Right ventricle myocardium inferior (tissue), 1 donor: ENCODE measurements at places on chromosomes 5 and 9.
A peak's percentile ranks its signal among the peaks of the same experiment; 100 is the strongest.

GRCh38 chr9:131584858-131585257 is 39.5 kb downstream of the PRRT1B start:
- no peak for DNase-seq

DNA sequence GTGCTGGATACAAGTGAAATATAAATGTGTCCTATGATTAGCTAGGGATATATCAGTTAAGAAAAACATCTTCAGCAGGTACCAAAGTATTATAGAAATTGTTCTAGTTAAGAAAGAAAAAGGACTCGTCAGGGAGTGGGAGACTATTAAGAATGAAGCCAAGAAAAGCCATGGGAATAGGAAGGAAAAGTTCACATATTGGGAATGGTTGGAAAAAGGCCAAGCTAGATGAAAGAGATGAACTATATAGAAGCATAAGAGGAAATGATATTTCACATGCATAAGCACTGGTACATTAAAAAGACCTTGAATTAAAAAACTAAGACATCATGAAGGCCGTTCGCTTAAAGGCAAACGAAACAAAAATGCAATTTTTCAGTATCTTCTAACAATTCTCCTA is 237.7 kb downstream of the ADAMTS6 start:
- DNase-seq = no peak

- no peak for DNase-seq
Observed at GRCh38 chr9:3500044-3500443, 25.8 kb downstream of the RFX3 start.

DNA sequence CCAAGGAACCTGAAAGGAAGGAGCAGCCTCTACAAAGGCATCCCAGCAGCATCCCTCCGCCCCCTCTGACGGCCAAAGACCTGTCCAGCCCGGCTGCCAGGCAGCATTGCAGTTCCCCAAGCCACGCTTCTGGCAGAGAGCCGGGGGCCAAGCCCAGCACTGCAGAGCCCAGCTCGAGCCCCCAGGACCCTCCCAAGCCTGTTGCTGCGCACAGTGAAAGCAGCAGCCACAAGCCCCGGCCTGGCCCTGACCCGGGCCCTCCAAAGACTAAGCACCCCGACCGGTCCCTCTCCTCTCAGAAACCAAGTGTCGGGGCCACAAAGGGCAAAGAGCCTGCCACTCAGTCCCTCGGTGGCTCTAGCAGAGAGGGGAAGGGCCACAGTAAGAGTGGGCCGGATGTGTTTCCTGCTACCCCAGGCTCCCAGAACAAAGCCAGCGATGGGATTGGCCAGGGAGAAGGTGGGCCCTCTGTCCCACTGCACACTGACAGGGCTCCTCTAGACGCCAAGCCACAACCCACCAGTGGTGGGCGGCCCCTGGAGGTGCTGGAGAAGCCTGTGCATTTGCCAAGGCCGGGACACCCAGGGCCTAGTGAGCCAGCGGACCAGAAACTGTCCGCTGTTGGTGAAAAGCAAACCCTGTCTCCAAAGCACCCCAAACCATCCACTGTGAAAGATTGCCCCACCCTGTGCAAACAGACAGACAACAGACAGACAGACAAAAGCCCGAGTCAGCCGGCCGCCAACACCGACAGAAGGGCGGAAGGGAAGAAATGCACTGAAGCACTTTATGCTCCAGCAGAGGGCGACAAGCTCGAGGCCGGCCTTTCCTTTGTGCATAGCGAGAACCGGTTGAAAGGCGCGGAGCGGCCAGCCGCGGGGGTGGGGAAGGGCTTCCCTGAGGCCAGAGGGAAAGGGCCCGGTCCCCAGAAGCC is 30.8 kb downstream of the CD180 start:
- DNase-seq = peak; percentile 93

GRCh38 chr9:758146-758545 is 83.4 kb upstream of the DMRT1 start:
- DNase-seq = no peak

GRCh38 chr9:133563291-133563796 is 28.8 kb downstream of the ADAMTSL2 start:
- DNase-seq = peak; percentile 83

DNA sequence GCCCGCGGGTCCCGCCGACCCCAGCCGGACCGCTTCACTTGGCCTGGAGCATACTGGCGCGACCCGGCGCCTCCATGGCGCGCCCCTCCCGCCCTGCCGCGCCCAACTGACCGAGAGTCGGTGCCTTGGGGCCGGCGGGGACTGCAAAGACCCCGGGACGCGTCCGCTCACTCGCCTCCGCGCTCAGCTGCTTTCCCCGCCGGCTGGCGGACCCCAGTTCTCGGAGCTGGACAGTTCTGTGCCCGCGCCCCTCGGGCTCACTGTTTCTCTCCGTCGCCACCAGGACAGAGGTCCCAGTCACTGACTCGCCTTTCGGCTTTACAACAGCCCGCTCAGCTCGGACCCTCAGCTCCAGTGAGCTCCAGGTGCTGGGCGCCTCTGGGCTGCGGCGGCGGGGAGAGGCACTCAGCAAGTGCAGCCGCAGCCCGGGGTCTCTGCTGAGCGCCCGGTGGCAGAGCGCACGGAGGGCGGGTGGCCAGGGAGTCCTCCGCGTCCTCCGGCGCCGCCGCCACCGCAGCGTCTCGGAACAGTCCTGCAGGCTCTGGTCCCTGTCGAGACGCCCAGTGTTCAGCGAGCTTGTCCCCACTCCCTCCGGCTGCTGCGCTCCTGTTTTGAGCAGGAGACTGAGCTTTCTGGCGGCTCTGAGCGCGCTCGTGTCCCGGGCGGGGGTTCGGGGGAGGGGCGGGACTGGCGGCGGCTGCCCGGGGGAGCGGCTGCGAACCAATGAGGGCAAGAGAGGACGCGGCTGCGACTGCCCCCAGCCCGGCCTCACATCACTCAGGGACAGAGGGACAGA is at the start of gene SMIM32:
TSS of gene SMIM32 (minus strand) at position 637 of the 796 bp plus-strand sequence. CDS start 638 bp downstream, outside the sequence.
- no peak for DNase-seq

DNA sequence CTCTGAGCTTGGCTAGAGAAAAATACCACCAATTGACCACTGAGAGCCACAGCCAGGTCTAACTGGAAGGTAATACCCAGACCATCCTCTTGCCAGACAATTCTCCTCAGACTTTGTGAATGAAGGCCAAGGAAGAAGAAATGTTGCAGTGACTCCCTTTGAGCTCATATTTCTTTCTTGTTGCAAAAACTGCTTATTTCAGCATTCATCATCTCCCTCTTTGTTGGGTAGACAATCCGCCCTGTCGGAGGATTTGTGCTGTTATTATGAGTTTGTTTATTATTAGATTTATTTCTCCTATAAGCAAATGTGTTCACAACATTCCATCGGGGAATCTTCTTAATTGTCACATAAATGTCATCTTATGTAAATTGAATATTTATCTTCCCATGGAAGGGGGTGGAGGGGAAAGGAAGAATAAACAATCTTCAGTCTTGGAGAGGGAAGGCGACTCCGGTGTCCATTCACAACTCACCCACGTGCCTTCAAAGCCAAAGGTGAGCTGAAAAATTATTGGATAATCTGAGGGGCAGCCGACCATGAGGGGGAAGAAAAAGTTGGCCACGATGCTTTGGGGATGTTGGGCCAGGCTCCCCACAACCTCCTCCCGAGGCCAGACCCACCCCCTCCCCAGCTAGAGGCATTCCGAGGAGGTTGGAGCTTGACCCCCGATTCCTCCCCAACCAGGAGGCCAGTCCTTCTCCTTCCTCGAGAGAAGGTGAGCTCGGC is 1.8 kb upstream of the JADE2 start:
- DNase-seq = no peak

- DNase-seq = peak; percentile 76
Observed at GRCh38 chr5:115423541-115423940, 121.0 kb downstream of the FEM1C start.
